ENCODE measurements at places on chromosomes 3 and 15. TPM values are rescaled to one million over a fixed set of nuclear protein-coding genes. Genes with fewer than 3 reads are reported as not detected.

Gene HDGFL3
- total RNA-seq: 75.2 TPM

Gene CAND2
- 4.9 TPM for total RNA-seq

Gene AVEN
- 16.8 TPM for total RNA-seq

Gene ARHGAP11A
- 75.8 TPM for total RNA-seq

Gene CCR9
- not detected for total RNA-seq

Gene ST8SIA2
- total RNA-seq: 2.1 TPM

Gene ZNF385D
- total RNA-seq: 0.20 TPM

Gene SCAANT1
- not detected for total RNA-seq

Gene GOLGA6L7
- total RNA-seq: 0.15 TPM

Gene COMMD4
- 59.9 TPM for total RNA-seq

Gene C15orf62
- total RNA-seq: 0.10 TPM

Gene ZNF80
- not detected for total RNA-seq

Gene ETV5
- total RNA-seq: 64.7 TPM
